HepG2 (cell line): ENCODE measurements at places on chromosomes 4 and X. TPM values are rescaled to one million over a fixed set of nuclear protein-coding genes. Genes with fewer than 3 reads are reported as not detected.

- H3K27me3 ChIP-seq: no peaks in the 10 kb centered on the region
- no peak for DNase-seq
- H3K27ac ChIP-seq: no peak overlapping the region
- H3K4me3 ChIP-seq: no peak overlapping the region
- peaks cover 26% of the 10 kb centered on the region for H3K36me3 ChIP-seq
Measured at GRCh38 chrX:292900-293897, 12.0 kb downstream of the PLCXD1 start.

GRCh38 chrX:121592884-121593283 is 545.5 kb downstream of the GLUD2 start:
- no peaks in the 10 kb centered on the region for H3K27me3 ChIP-seq
- H3K4me3 ChIP-seq: no peak overlapping the region
- no peak overlapping the region for H3K27ac ChIP-seq
- no peak for DNase-seq
- H3K36me3 ChIP-seq: no peaks in the 10 kb centered on the region

GRCh38 chr4:151256134-151256533 is 20.8 kb upstream of the PRSS48 start:
- peak overlapping the region; percentile 33 for H3K27ac ChIP-seq
- H3K36me3 ChIP-seq: peaks cover 6% of the 10 kb centered on the region
- peaks cover 64% of the 10 kb centered on the region for H3K4me1 ChIP-seq
- peak; percentile 26 for DNase-seq

- H3K4me1 ChIP-seq: no peaks in the 10 kb centered on the region
- no peaks in the 10 kb centered on the region for H3K27me3 ChIP-seq
Measured at GRCh38 chr4:26942871-26943270, 82.2 kb downstream of the STIM2 start.

GRCh38 chr4:80082693-80083092 is 9.7 kb upstream of the ANTXR2 start:
- no peak overlapping the region for H3K27ac ChIP-seq
- H3K27me3 ChIP-seq: no peaks in the 10 kb centered on the region
- no peak overlapping the region for H3K4me3 ChIP-seq
- no peaks in the 10 kb centered on the region for H3K4me1 ChIP-seq
- no peak for DNase-seq

GRCh38 chr4:7337196-7338058 is 97.3 kb downstream of the PSAPL1 start:
- no peak overlapping the region for H3K4me3 ChIP-seq
- H3K4me1 ChIP-seq: no peaks in the 10 kb centered on the region
- no peak overlapping the region for H3K27ac ChIP-seq
- H3K27me3 ChIP-seq: peaks cover 7% of the 10 kb centered on the region
- DNase-seq: no peak
- no peaks in the 10 kb centered on the region for H3K36me3 ChIP-seq

DNA sequence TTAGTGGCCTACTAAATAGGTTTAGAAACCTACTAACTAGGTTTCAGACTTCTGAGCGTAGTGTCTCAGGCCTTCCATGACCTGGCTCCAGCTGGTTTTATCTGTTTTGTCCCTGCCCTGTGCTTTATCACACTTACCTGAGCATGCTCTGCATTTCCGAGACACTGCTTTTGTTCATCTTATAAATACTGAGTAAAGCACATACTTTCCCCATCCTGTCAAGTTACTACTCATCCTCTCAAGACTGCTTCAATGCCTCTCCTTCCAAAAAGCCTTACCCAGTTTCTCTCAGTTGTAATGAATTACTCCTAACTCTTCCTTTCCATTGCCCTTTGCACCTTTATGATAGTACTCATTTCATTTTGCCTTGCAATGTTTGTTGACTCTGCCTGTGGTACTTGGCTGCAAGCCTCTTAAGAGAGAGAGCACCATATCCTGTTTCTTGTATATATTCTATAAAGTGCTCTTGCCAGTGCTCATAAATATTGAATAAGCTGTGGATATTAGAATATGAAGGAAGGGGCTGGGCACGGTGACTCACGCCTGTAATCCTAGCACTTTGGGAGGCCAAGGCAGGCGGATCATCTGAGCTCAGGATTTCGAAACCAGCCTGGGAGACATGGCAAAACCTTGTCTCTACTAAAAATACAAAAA is 34.4 kb downstream of the SLAIN2 start:
- DNase-seq: peak; percentile 58
- peaks cover 15% of the 10 kb centered on the region for H3K4me1 ChIP-seq
- no peak overlapping the region for H3K4me3 ChIP-seq

DNA sequence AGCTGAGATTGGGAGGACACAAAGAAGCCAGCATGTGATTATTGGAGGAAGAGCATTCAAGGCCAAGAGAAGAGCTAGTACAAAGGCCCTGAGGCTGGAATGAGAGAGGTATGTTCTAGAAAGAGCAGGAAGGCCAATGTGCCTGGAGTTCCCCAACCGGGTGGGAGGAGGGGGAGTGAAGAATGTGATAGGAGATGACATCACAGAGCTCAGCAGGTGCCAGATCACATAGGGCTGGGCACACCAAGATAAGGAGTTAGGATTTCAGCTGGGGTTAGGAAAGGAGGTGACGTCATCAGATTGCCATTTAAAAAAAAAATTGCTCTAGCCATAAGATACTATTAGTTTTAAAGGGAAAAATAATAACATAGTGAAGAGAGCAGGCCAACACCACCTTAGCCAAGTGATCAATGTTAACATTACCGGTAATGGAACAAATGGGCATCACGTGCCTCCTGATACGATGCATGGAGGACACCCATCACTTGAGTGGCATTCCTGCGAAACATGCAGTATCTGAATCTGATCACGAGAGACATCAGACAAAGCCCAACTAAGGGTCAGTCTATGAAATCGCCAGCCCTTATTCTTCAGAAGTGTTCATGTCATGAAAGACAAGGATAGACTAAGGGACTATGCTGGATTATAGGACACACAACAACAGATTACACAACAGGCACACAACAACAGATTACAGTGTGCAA is 344.3 kb downstream of the BCOR start:
- H3K27ac ChIP-seq: no peak overlapping the region
- H3K4me1 ChIP-seq: 0 out of 2 replicates have a peak, but pooled peaks cover 13% of the 10 kb centered on the region
- no peaks in the 10 kb centered on the region for H3K36me3 ChIP-seq

- H3K4me1 ChIP-seq: no peaks in the 10 kb centered on the region
- H3K27me3 ChIP-seq: no peaks in the 10 kb centered on the region
- H3K27ac ChIP-seq: no peak overlapping the region
- H3K4me3 ChIP-seq: no peak overlapping the region
- no peaks in the 10 kb centered on the region for H3K36me3 ChIP-seq
Measured at GRCh38 chr4:147923854-147924253, 192.0 kb downstream of the ARHGAP10 start.

DNA sequence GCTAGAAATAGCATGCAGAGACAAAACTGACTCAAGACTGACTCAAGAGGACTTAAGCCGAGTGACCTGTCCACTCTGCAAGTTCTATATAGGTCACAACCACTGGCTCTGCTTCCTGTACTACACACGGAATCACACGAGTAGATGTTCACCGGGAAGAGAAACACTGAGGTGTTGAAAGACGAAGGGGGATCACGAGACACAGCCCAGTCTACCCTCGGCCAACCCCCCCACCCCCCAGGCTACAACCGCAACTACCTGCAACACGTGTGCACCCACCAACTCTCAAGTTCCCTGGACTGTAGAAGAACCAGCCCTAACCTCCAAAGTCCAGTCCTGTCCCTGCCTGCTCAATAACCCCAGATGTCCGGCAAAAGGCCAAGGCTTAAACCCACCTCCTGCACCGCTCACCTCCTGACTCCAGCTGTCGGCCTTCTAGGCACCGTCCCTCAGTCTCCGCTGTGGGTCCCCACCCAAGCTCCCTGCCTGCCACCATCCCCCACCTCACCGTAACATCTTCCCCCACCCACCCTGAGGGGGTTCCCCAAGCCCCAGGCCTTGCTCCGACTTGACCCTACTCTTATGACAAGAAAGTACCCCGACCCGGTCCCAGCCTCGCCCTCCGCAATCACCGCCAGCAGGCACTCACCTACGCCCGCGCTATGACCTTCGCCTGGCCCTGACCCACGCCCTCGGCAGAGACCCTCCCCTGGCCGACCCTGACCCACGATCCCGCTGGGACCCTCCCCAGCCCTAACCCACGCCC is 739 bp downstream of the GAK start:
- H3K27me3 ChIP-seq: no peaks in the 10 kb centered on the region; the same call in 2 of the 3 replicates
- peak overlapping the region; percentile 100 for H3K4me3 ChIP-seq
- H3K4me1 ChIP-seq: peaks cover 35% of the 10 kb centered on the region
- DNase-seq: peak; percentile 9

- H3K27me3 ChIP-seq: no peaks in the 10 kb centered on the region
- H3K4me3 ChIP-seq: no peak overlapping the region
- H3K27ac ChIP-seq: no peak overlapping the region
- no peak for DNase-seq
- H3K36me3 ChIP-seq: no peaks in the 10 kb centered on the region
Measured at GRCh38 chr4:164251257-164251656, 502.7 kb upstream of the SMIM31 start.

- H3K4me1 ChIP-seq: no peaks in the 10 kb centered on the region
- no peaks in the 10 kb centered on the region for H3K27me3 ChIP-seq
- H3K36me3 ChIP-seq: peaks cover 16% of the 10 kb centered on the region; the same call in 1 of the 3 replicates
- no peak overlapping the region for H3K4me3 ChIP-seq
- H3K27ac ChIP-seq: no peak overlapping the region
- DNase-seq: no peak
Measured at GRCh38 chr4:39932776-39933402, 44.8 kb downstream of the PDS5A start.

DNA sequence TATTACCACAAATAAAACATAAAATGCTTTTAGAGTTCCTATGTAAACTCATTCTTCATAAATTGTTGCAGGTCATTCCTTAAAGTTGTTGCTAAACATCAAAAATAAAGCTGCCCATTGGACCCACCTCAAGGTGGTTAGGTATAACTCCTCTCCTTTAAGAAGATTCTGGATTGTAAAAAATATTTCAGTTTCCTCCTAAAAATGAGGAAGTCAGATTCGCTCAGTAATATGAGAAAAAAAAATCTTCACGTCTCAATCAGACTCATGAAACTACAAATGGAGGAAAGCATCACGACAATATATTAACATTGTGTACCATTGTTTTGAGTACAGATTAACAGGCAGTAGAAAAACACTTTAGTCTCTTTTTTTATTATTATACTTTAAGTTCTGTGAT is 105.9 kb downstream of the DDX60 start:
- H3K36me3 ChIP-seq: no peaks in the 10 kb centered on the region
- no peaks in the 10 kb centered on the region for H3K27me3 ChIP-seq
- H3K4me1 ChIP-seq: no peaks in the 10 kb centered on the region
- H3K4me3 ChIP-seq: no peak overlapping the region
- no peak for DNase-seq

- peaks cover 38% of the 10 kb centered on the region for H3K4me1 ChIP-seq
- peak within 1 kb of the TSS; percentile 85 for H3K27ac ChIP-seq
- peak; percentile 56 for DNase-seq
- H3K27me3 ChIP-seq: no peaks in the 10 kb centered on the region; the same call in 2 of the 3 replicates
- peak within 1 kb of the TSS; percentile 82 for H3K4me3 ChIP-seq
Measured at GRCh38 chr4:22515888-22516541, at the start of gene ADGRA3. Gene ADGRA3 (minus strand): TSS chr4:22516066. CDS start chr4:22515784, 282 bp downstream.

GRCh38 chrX:17409566-17410290 is 34.7 kb downstream of the NHS start:
- no peaks in the 10 kb centered on the region for H3K27me3 ChIP-seq
- DNase-seq: no peak
- no peaks in the 10 kb centered on the region for H3K4me1 ChIP-seq
- no peak overlapping the region for H3K4me3 ChIP-seq
- H3K27ac ChIP-seq: no peak overlapping the region

DNA sequence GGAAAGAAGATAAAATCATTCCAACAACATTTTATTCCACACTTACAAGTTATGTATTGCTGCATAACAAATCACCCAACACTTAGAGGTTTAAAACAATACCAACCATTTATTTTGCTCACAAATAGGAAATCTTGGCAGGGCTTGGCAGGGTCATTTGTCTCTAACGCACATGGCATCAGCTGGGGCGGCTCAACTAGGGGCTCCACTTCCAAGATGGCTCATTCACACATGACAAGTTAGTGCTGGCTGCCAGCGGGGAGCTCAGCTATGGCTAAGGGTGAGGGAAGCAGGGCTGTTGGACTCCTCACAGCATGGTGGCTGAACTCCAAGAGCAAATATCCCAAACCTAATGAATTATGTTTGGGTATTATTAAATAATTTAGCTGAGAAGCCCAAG is 377.0 kb downstream of the ZNF674 start:
- DNase-seq: no peak
- no peaks in the 10 kb centered on the region for H3K36me3 ChIP-seq
- H3K4me1 ChIP-seq: peaks cover 12% of the 10 kb centered on the region; the same call in 1 of the 2 replicates
- H3K27me3 ChIP-seq: no peaks in the 10 kb centered on the region
- H3K4me3 ChIP-seq: no peak overlapping the region
- H3K27ac ChIP-seq: no peak overlapping the region

DNA sequence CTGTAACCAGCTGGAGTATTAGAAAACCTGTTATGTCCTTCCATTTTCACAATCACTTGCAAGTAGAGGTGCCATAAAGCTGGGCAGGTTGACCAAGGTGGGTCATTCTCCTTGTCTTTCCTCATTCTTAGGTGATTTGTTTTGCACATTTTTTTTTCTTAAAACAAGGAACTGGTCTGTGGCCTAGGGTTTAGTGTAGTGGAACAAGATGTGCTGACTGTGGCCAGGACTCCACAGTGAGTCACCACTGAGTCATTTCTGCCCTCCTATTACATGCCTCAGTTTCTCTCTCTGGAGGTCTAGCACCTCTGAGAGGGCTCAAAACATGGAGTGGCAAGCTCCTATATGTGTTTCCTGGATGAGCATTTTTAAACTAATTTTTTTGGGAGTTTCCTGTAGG is 355.9 kb downstream of the GPM6A start:
- DNase-seq: no peak
- no peaks in the 10 kb centered on the region for H3K36me3 ChIP-seq
- H3K27ac ChIP-seq: no peak overlapping the region
- H3K4me1 ChIP-seq: no peaks in the 10 kb centered on the region
- no peak overlapping the region for H3K4me3 ChIP-seq
- no peaks in the 10 kb centered on the region for H3K27me3 ChIP-seq

The GABRE gene
- total RNA-seq: 2.6 and 12.2 TPM in 2 replicates

The SLC10A6 gene
- total RNA-seq: not detected in 2 replicates

The GAGE1 gene
- total RNA-seq: not detected in 2 replicates

The ADGRA3 gene
- total RNA-seq: 29.6 and 40.8 TPM in 2 replicates

The SSX4B gene
- not detected in 2 replicates for total RNA-seq

The UGT2B17 gene
- not detected in 2 replicates for total RNA-seq

The REELD1 gene
- 0.04 TPM in 1 of 2 replicates, not detected in the other for total RNA-seq
